ENCODE measurements at places on chromosomes 7 and 10.

GRCh38 chr7:70502117-70502863, 629.7 kb upstream of the GALNT17 start:
- no peak for DNase-seq

GRCh38 chr10:99927721-99928280, 81.9 kb downstream of the DNMBP start:
- no peak for DNase-seq

- no peak for DNase-seq
Observed at GRCh38 chr10:44589944-44590449, 205.1 kb upstream of the CXCL12 start.

DNA sequence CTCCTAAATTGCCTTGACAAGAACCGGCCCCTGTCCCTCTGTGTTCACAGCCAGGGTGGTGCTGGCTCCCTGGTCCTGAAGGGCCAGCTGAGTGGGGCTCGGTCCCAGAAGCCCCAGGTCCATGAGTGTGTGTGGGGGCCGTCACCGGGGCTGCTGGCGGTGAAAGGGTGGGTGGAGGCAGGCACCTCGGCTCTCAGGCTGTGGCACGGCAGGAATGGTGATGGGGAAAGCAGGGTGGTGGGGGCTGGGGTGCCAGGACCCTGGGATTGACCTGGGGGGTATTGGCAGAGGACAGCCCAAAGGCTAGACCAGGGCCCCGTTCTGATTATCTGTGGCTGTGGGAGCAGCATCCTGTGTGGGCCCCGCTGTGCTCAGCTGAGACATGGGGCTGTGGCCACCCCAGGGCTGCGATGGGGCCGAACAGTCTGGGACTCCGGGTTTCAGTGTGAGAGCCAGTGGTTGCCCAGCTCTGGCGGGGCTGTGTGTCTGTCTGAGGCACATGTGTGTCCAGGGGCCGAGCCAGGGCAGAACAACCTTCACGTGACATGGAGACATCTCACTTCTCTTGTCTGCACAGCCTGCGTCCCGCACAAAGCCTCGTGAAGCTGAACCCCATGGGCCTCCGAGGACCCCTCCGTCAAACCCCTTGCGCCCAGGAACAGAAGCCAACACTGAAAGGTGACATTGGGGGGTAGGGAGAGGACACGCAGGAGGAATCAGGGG, 144.2 kb downstream of the ELFN1 start:
- no peak for DNase-seq

GRCh38 chr7:25087855-25088254, 37.2 kb downstream of the CYCS start:
- DNase-seq, result no peak

- DNase-seq, result no peak
Observed at GRCh38 chr10:53786236-53786900, 1013.8 kb upstream of the MBL2 start.

- DNase-seq, result no peak
Observed at GRCh38 chr10:97822261-97822687, 27.4 kb upstream of the GOLGA7B start.

DNA sequence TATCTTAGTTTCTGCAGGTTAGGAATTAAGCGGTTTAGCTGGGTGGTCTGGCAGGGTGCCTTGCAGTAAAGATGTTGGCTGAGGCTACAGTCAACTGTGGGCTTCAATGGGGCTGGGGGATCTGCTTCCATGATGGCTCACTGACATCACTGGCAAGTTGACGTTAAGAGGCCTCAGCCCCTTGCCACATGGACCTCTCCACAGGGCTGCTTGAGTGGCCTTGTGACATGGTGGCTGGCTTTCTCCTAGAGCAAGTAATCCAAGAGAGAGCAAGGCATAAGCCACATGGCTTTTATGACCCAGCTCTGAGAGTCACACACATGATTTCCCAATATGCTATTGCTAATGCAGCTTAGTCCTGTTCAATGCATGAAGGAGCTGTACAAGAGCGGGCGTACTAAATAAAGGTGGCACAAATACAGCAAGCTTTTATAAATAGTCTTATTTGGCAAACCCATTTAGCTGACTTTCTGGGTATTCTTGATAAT, 109.1 kb downstream of the SEPTIN7 start:
- no peak for DNase-seq

DNA sequence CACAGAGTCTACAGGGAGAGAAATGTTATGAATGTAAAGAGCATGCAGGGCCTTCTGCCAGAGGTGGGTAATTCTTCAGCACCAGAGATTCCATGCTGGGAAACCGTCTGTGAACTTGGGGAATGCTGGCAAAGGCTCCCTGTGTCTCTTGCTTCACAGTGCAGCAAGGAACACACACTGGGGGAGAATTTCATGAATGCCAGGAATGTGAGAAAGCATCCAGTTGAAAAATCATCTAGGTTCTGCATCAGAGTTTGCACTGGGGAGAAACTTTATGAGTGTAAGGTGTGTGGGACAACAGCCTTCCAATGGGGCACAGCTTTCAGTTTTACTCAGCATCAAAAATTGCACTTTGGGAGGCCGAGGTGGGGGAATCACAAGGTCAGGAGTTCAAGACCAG, 224.3 kb upstream of the IGFBP3 start:
- DNase-seq, result no peak

- DNase-seq, result no peak
Observed at GRCh38 chr7:36871355-36871738, 147.1 kb upstream of the AOAH start.

- DNase-seq, result no peak
Observed at GRCh38 chr7:78175330-78176100, 376.9 kb downstream of the PHTF2 start.

- no peak for DNase-seq
Observed at GRCh38 chr10:123673198-123673597, 7.0 kb downstream of the GPR26 start.

DNA sequence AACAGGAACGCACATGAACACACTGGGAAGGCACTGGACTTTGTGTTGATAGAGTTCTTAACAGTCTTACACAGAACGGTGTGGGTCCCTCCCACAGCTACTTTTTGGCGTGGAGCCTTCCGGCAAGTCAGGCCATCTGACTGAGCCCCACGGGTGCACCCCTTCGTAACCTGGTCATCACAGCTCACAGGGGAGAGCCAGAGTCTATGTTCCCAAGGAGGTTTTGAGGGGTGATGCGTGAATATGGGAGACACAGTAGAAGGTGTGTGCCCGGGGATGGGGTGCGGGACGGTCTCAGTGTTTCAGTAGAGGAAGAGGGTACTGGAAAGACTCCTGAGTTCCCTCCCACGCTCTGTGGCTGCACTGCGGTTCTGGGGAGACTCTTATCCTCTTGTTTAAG, 291.7 kb downstream of the DNAJB6 start:
- DNase-seq, result no peak

DNA sequence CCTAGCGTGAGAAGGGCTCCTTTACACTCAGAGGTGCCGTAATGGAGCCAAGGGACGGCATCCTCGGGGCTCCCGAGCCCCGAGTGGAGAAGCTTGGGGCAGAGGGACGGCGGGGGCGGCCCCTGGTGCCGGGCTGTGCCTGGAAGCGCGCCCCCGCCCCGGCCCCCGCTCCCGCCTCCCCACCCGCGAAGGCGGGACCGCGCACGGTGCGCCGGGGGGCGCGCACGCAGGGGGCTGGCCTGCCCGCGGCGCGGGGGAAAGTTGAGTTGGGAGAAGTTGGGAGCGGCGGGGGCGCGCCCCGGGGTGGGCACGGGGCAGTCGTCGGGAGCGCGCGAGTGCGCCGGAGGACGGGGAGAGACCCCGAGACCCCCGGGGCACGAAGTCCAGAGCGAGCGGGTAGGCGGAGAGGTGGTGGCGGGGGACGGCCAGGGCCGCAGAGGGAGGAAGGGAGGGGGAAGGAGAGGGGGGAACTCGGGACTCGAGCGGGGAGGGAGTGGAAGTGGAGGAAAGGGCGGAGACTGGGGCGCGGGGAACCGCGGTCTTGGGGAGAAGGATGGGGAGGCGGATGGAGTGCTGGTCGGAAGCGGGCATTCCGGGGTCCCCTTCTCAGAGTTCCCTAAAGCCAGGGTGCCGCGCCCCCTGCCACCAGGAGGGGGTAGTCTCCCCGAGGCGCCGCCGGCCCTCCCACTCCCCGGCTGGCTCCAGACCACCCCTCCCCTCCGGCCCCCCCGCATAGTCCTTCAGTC, at the start of gene SLC4A2:
TSS of gene SLC4A2 (plus strand) at position 223 of the 746 bp plus-strand sequence. CDS start 2,399 bp downstream, outside the sequence.
- peak; percentile 37 for DNase-seq

- DNase-seq, result no peak
Observed at GRCh38 chr10:7300384-7300971, 110.4 kb downstream of the SFMBT2 start.

- DNase-seq, result no peak
Observed at GRCh38 chr7:155863721-155864151, 51.5 kb upstream of the SHH start.

- peak; percentile 69 for DNase-seq
Observed at GRCh38 chr7:98021588-98022351, 31.8 kb upstream of the OCM2 start.

DNA sequence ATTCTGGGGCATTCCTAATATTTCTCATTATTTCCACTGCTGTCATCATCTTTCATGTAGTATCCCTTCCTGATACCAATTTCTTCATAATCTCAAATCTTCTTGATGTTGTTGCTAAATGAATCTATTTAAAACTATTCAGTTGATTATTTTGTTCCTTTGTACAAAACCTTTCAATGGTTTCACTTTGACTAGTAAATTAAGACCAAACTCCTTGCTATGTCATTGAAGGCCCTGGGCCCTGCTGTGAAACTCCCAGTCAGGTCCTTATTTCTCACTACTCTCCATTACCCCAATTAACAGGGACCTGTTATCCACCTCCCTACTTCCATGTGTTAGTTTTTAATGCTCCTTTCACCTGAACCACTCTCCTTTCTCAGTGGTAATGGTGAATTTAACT, 97.0 kb downstream of the CTTNBP2 start:
- DNase-seq, result no peak

Measured in hematopoietic multipotent progenitor cell treated with erythropoietin and hydrocortisone succinate and interleukin-3 and kit ligand, for 15 days (in vitro differentiated cells).